H9 (cell line): ENCODE measurements at places on chromosomes 6 and 20.

- DNase-seq: no peak
These were observed 51.9 kb downstream of the BANF2 start for GRCh38 chr20:17751640-17752039.

GRCh38 chr6:112562301-112563231 lies 215.4 kb downstream of the RFPL4B start:
- no peak for DNase-seq

- no peak for DNase-seq
These were observed 77.5 kb upstream of the NT5E start for GRCh38 chr6:85372188-85372914.

DNA sequence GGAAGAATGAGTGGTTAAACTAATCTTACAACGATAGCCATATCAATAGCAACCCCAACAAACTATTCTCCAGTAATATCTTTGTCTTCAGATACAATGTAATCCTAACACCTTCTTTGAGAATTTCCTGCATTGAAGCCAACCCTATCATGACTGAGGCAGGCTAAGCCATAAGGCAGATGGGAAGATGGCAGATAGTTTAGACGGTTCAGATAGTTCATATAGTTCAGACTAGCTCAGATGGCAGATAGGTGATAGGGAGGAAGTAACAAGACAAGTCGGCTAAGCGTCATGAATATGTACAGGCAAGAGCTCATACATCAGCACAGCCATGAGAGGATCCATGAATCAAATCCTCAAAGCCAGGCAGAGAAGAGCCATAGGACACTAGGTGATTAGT lies 39.1 kb upstream of the BEND6 start:
- no peak for DNase-seq

- DNase-seq: no peak
These were observed 8.8 kb upstream of the VSX1 start for GRCh38 chr20:25090492-25091429.

DNA sequence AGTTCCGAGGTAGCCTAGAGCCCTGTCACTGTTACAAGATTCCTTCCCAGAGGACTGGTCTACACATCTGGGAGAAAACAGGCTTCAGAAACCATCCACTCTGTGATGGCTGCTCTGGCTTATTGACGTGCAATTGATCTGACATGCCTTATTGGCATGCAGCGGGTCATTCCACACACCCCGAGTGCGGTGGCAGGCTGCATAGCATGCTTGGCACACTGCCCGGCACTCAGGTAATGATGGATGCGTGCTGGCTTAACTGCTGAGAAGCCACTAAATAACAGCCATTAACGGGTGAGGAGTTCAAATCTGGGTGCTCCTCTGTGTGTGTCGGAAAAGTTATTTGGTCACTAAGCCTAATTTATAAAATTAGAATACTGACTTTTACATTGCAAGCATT lies 67.9 kb upstream of the CDH4 start:
- no peak for DNase-seq
